ENCODE measurements at places on chromosomes 12 and 14.

GRCh38 chr12:4604684-4605193, 42.7 kb downstream of the DYRK4 start:
- peak; percentile 78 for DNase-seq

DNA sequence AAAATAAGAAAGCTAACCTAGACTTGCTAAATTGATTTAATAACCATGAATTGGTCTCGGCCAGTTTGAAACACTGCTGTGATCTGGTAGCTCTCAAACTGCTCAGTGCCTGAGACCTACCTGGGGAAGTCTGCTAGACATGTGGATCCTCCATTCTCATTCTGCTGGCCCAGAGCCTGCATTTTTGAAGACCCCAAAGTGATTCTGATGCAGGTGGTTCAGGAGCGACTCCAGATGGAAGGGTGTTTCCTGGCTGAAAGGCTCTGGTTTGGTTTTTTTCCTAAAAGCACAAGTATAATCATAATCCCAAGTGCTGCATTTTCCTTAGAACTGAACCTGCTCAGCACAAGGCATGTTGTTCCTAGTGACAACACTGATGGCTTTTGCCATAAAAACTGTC, 159.5 kb downstream of the ZNF664 start:
- DNase-seq: no peak

DNA sequence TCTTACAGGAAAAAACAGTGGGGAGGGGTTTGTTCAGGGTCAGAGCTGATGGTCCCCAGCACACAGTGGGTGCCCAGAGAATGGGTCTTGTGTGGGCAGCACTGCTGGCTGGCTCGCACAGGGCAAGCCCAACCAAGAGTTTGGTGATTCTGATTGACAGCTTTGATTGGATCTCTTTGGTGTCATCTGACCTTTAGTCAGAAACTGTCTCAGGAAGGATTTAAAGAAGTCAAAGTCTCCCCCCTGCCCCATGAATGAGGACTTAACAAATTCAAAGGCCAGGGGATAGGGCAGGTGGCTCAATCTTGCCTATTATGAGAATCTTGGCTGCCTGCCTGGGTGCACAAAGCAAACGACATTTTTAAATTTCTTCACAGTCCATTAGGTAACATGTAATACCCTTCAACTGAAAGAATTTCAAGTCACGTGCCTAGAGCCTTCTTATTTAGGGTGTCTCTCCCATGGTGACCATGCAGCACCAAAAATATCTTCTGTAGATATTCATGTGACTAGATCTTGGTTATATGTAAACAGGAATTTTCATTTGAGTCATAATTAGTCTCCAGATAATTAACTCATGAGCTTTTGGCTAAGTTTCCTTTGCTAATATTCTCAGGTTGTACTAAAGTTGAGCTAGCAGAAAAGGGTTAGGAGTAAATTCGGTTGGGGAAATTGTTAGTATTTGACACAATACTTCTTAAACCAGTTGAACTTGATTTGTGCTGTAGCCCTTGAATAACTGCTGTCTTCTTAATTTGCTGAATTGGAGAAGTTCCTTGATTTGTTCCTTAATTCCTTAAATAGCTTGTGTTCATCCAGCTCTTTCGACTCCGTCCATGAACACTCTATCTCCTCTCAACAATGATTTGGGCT, 54.5 kb upstream of the HECTD1 start:
- DNase-seq: no peak

- DNase-seq: no peak
These were observed 16.0 kb upstream of the SLC38A2 start for GRCh38 chr12:46388427-46389021.

- DNase-seq: no peak
These were observed 207.8 kb downstream of the DPF3 start for GRCh38 chr14:72686101-72686500.

GRCh38 chr14:104977681-104978653, at the start of gene AHNAK2:
AHNAK2 (minus strand) TSS chr14:104978374; CDS start chr14:104978237, 137 bp downstream.
- DNase-seq: peak; percentile 61

GRCh38 chr12:104446646-104447421, 9.9 kb upstream of the CHST11 start:
- DNase-seq: no peak

All from stimulated activated CD4-positive, alpha-beta T cell treated with anti-CD3 and anti-CD28 coated beads, Interleukin-4, amount 100 ng/mL, for 4 hours (primary cell).